ENCODE measurements at places on chromosomes 3 and 15.

GRCh38 chr3:72604328-72604727, 243.9 kb downstream of the SHQ1 start:
- H3K4me1 ChIP-seq: no peaks in the 10 kb centered on the region
- no peaks in the 10 kb centered on the region for H3K27me3 ChIP-seq
- no peaks in the 10 kb centered on the region for H3K36me3 ChIP-seq
- H3K27ac ChIP-seq: no peak overlapping the region

GRCh38 chr15:100877551-100877950, 2.1 kb upstream of the ALDH1A3 start:
- no peak overlapping the region for H3K4me3 ChIP-seq
- no peak for DNase-seq
- no peak overlapping the region for H3K27ac ChIP-seq
- H3K4me1 ChIP-seq: no peaks in the 10 kb centered on the region
- peaks cover 15% of the 10 kb centered on the region for H3K27me3 ChIP-seq
- H3K36me3 ChIP-seq: no peaks in the 10 kb centered on the region

- H3K4me3 ChIP-seq: no peak overlapping the region
- H3K36me3 ChIP-seq: no peaks in the 10 kb centered on the region
These were observed 77.4 kb downstream of the DGKG start for GRCh38 chr3:186284661-186285060.

DNA sequence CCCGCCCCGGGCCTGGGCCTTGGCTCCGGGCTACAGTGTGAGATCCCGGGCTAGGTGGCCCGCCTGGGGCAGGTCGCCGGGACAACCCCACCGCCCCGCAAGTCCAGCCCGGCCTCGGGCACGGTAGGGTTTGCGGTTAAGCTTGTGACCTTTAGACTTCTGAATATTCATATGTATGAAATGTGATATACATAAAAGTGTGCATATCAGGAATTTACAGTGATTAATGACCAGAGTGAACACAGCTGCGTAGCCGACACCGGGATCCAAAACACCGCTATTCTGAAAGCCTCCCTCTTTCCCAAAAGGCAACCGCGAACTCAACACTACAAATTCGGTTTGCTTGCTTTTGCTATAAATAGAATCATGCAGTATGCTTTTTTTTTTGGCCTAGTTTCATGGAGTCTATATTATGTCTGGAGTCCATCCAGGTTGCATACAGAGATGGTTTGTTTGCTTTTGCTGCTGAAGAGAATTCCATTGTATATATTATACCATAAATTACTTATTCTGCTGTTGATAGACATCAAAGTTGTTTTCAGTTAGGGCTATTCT, 636 bp upstream of the SNRPA1 start:
- H3K27me3 ChIP-seq: no peaks in the 10 kb centered on the region
- H3K4me3 ChIP-seq: peak overlapping the region; percentile 88
- peaks cover 10% of the 10 kb centered on the region for H3K36me3 ChIP-seq
- DNase-seq: no peak
- H3K4me1 ChIP-seq: peaks cover 29% of the 10 kb centered on the region

DNA sequence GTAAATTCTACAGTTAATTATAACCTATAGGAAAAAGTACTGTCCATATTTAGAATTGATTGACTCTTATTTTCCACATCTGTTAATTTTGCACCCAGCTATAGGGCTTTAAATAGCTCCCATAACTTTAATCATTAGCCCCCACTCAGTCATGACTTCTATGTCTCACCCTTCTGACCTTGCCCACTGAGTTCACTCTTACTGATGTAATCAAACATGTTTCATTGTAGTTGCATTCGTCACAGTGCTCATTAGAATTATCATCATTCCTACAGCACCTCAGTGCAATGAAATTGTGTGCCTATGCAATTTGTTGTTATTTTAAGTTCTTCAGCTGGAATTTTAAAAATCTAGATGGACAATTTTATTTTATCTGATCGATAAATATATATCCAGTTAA, 151.4 kb downstream of the TIGIT start:
- DNase-seq: no peak
- no peaks in the 10 kb centered on the region for H3K27me3 ChIP-seq
- no peak overlapping the region for H3K27ac ChIP-seq

Data from common myeloid progenitor, CD34-positive (primary cell).